Stomach (tissue), 19 donors: ENCODE measurements at places on chromosomes 3 and 15.
A peak's percentile ranks its signal among the peaks of the same experiment; 100 is the strongest.

DNA sequence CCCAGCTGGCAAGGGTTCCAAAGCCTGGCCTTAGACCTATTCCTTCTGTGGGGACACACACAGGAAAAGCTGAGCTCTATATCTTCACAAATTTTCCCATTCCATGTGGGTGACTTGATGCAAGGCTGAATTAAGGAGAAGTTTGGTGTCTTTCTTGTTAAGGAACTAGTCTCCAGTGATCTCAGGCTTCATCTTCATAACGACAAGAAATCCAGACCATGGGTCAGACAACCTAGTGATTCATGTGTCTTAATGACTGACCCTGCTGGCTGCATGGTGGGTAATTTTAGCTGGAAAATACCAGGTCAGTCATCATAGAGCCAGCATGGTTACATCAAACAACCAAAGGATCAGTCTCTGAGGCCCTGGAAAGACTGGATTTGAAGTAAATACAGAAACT, 112.7 kb upstream of the SLC4A7 start:
- no peaks in the 10 kb centered on the region for H3K36me3 ChIP-seq
- H3K27me3 ChIP-seq = no peaks in the 10 kb centered on the region
- no peak for DNase-seq
- H3K4me1 ChIP-seq = peaks cover 3% of the 10 kb centered on the region
- H3K27ac ChIP-seq = no peak overlapping the region

DNA sequence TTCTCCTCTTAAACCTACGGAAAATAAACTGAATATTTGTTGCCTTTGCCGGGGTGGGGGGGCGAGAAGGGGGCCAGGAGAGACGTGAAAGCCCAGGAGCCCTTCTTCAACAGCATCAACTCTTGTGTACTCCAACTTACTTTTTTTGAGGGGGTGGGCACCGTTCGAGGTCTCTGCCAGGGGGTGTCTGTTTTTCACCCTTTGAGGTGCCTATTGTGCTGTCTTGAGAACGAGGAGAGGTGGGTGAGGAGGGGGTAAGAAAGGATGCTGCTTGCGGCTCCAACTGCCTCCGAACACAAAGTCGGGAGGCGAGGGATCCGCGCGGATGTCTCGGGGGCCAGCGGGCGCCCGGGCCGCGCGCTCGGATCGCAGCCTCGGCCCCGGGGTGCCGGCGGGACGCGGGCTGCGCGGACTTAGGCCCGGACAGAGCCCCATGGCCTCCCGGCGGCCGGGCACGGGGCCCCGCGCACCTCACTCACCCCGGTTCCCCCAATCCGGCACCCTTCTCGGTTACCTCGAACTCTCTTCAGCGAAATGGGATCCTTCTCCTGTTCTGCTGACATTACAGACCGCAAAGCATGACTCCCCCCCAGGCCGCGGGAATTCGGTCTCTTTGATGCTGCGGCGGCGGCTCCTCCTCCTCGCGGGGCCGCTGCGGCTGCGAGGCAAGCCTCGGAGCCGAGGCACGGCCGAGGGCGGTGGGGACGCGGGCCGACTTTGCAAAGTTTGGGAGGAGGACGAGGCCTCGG, 650 bp downstream of the PYGO1 start:
- peaks cover 21% of the 10 kb centered on the region for H3K27me3 ChIP-seq
- peak overlapping the region; percentile 86 for H3K27ac ChIP-seq
- no peaks in the 10 kb centered on the region for H3K36me3 ChIP-seq
- peaks cover 26% of the 10 kb centered on the region for H3K4me1 ChIP-seq
- H3K4me3 ChIP-seq = peak overlapping the region; percentile 64

- no peak overlapping the region for H3K4me3 ChIP-seq
- DNase-seq = no peak
Measured at GRCh38 chr3:78130741-78131290, 1090.9 kb downstream of the ROBO2 start.

- DNase-seq = no peak
- H3K27ac ChIP-seq = no peak overlapping the region
- no peaks in the 10 kb centered on the region for H3K4me1 ChIP-seq
- H3K4me3 ChIP-seq = no peak overlapping the region
- no peaks in the 10 kb centered on the region for H3K27me3 ChIP-seq
Measured at GRCh38 chr15:26261413-26261812, 398.3 kb upstream of the ATP10A start.

DNA sequence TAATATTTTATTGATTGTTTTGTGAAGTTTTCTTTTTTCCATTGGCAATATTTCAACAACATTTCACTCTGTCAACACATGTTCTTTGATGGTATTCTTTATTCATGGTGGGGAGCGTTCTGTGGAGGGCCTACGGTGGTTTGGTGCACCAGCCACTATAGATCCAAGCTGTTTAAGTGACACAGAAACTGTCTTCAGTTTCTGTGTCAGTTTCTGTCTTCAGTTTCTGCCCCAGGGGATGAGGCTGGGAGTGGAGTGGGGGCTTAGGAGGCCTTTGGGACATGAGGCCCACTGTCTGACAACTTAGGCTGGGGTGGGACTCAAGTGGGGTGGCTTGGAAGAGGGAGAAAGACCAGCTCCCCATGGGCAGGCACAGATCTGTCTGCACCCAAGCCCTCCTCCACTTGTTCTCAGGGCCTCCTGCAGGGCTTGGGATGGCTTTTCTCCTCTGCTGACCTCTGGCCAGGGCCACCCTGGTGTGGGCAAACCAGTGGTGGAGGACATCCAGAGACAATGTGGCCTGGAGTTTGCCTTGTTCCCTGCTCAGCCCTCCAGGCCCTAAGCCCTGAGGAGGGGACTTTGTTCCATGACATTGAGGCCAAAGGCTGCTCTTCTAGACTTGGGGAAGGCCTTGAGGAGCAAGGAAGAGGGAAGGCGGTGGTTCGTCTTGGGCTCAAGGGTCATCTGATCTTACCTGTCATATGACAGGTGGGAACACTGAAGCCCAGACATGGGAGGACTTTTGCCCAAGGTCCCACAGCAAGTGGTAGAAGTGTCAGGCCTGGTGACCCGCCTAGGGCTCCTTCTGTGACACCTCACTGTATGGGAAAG, 60.3 kb upstream of the SMAD6 start:
- no peak overlapping the region for H3K27ac ChIP-seq
- no peaks in the 10 kb centered on the region for H3K27me3 ChIP-seq
- DNase-seq = no peak
- H3K4me3 ChIP-seq = no peak overlapping the region

- no peaks in the 10 kb centered on the region for H3K27me3 ChIP-seq
- H3K36me3 ChIP-seq = no peaks in the 10 kb centered on the region
- no peak overlapping the region for H3K4me3 ChIP-seq
- no peaks in the 10 kb centered on the region for H3K4me1 ChIP-seq
Measured at GRCh38 chr15:97955529-97955928, 5.0 kb upstream of the ARRDC4 start.

- DNase-seq = no peak
- H3K4me1 ChIP-seq = no peaks in the 10 kb centered on the region
- H3K36me3 ChIP-seq = peaks cover 56% of the 10 kb centered on the region
- H3K27me3 ChIP-seq = no peaks in the 10 kb centered on the region
Measured at GRCh38 chr15:99238849-99239248, 10.5 kb downstream of the TTC23 start.

- H3K27ac ChIP-seq = no peak overlapping the region
- H3K4me3 ChIP-seq = no peak overlapping the region
- no peak for DNase-seq
- H3K36me3 ChIP-seq = no peaks in the 10 kb centered on the region
- H3K27me3 ChIP-seq = no peaks in the 10 kb centered on the region
- H3K4me1 ChIP-seq = no peaks in the 10 kb centered on the region
Measured at GRCh38 chr15:100241572-100242482, 99.9 kb downstream of the ADAMTS17 start.

DNA sequence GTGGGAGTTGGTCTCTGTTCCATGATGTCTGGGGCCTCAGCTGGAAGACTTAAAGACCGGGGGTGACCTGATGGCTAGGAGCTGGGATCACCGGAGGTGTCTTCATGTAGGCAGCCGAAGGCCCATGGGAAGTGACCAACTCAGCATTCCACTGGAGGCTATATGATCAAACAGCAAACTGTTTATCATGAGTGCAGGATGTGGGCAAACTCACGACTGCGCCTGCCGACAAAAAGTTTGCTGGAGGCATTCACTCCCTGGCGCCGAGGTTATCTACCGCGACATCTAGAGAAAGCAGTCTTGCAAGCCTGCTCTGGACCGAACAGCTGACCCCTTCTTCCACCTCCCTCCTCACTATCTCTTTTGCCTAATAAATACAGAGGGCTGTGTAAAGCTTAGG, 62.7 kb upstream of the NR2C2 start:
- no peak for DNase-seq
- H3K4me1 ChIP-seq = peaks cover 13% of the 10 kb centered on the region
- no peak overlapping the region for H3K4me3 ChIP-seq
- no peaks in the 10 kb centered on the region for H3K27me3 ChIP-seq
- H3K27ac ChIP-seq = no peak overlapping the region

DNA sequence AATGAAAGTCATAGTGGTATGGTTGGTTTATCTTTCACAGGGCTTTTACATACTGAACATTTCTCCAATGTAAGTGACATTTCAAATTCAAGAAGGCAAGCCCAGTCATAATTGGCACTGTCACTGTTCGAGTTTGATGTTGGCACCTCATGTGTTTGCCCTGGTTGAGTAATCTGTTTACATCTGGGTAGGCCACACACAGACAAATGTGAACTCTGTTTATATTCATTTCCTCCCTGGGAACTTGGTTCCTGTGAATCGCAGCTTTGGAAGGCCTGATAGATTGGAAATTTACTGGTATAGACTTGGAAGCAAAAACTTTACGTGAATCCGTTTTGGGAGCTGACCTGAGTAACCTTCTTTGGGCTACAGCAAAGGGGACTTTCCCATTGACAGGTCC, 395.2 kb upstream of the AZI2 start:
- H3K36me3 ChIP-seq = no peaks in the 10 kb centered on the region
- peaks cover 7% of the 10 kb centered on the region for H3K4me1 ChIP-seq

DNA sequence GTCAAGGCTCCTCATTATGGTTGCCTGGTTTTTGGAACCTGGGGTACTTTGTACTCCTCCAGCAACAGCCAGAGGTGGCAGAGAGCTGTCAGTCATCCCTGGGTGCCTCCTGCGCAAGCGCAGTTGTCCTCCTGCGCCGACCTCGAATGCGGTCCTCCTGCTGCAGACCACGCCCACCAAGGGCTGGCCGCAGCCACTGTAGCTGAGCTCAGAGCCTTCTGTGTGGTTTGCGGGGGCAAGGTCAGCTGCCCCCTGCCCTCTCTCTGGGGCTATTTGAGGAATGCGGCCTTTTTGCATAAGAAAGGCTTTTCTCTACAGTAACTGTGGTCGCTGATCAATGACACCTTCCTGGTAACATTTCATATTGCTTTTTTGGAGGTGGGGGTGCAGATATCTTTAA, 131.3 kb upstream of the SNRPN start:
- H3K27ac ChIP-seq = no peak overlapping the region
- H3K27me3 ChIP-seq = peaks cover 11% of the 10 kb centered on the region
- H3K4me1 ChIP-seq = no peaks in the 10 kb centered on the region
- H3K4me3 ChIP-seq = no peak overlapping the region
- no peaks in the 10 kb centered on the region for H3K36me3 ChIP-seq
- DNase-seq = no peak

GRCh38 chr15:95591270-95591669, 739.2 kb upstream of the NR2F2 start:
- no peak for DNase-seq
- no peaks in the 10 kb centered on the region for H3K27me3 ChIP-seq
- no peak overlapping the region for H3K4me3 ChIP-seq
- H3K4me1 ChIP-seq = no peaks in the 10 kb centered on the region

- peak overlapping the region; percentile 97 for H3K27ac ChIP-seq
- H3K4me3 ChIP-seq = no peak overlapping the region
- no peaks in the 10 kb centered on the region for H3K36me3 ChIP-seq
- H3K4me1 ChIP-seq = peaks cover 88% of the 10 kb centered on the region
- no peak for DNase-seq
Measured at GRCh38 chr3:69095636-69096035, 10.9 kb downstream of the ARL6IP5 start.

DNA sequence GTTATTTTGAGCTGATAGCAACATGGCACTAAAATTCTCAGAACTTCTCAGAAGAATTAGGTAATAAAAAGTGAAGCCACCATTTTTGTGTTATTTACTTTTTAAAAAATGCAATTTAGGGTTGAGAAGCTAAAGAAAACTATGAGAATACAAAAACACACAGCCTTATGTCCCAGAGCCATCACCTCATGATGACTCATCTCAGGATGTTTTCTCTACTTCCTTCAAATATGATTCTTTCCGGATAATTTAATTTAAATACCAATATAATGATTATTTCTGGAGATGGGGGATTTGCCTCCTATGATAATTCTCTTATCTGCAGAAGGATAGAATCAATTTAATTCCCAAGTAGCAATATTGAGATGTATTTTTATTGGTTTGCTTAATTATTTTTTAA, 105.6 kb upstream of the BFSP2 start:
- no peaks in the 10 kb centered on the region for H3K27me3 ChIP-seq
- DNase-seq = no peak
- no peak overlapping the region for H3K4me3 ChIP-seq
- H3K27ac ChIP-seq = no peak overlapping the region
- H3K36me3 ChIP-seq = no peaks in the 10 kb centered on the region

- H3K4me1 ChIP-seq = peaks cover 9% of the 10 kb centered on the region
- peaks cover 31% of the 10 kb centered on the region for H3K27me3 ChIP-seq
- no peaks in the 10 kb centered on the region for H3K36me3 ChIP-seq
- peak; percentile 5 for DNase-seq
- H3K4me3 ChIP-seq = no peak overlapping the region
Measured at GRCh38 chr3:128551867-128552266, 58.9 kb upstream of the GATA2 start.

GRCh38 chr3:57951066-57951882, 56.9 kb upstream of the FLNB start:
- H3K27me3 ChIP-seq = no peaks in the 10 kb centered on the region
- peak overlapping the region; percentile 90 for H3K27ac ChIP-seq
- H3K4me1 ChIP-seq = peaks cover 31% of the 10 kb centered on the region
- peak; percentile 88 for DNase-seq
- H3K4me3 ChIP-seq = no peak overlapping the region

GRCh38 chr3:26590919-26591484, 31.6 kb upstream of the LRRC3B start:
- no peaks in the 10 kb centered on the region for H3K27me3 ChIP-seq
- H3K36me3 ChIP-seq = no peaks in the 10 kb centered on the region
- no peaks in the 10 kb centered on the region for H3K4me1 ChIP-seq
- no peak overlapping the region for H3K4me3 ChIP-seq
- no peak for DNase-seq

DNA sequence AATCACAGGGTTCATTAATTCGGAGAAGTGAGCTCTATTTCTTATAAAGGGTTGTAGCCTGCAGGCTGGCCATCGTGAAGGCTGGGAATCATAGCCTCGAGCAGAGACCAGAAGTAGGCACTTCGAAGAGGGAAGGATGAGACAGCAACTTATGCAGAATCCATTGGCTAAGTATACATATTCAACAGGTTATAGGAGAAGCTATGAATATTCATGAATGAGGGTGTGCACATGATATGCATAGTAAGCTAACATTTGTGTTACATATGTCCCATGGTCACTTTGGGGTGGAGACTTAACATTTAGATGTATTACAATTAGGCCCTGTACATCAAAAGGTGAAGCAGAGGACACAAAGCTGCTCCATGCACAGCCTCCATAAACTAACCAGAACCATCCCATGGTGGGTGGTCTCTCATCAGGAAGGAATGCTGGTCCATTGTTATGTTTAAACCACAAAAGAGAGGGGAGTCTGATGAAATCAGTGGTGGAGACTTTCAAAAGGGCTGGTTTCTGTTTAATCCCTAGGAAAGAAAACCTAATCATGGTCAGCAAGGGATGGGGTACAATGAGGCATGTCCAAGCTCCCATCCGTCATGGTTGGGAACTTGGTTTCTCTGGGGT, 80.8 kb upstream of the FHIT start:
- H3K36me3 ChIP-seq = no peaks in the 10 kb centered on the region
- no peak overlapping the region for H3K27ac ChIP-seq

- peaks cover 65% of the 10 kb centered on the region for H3K4me1 ChIP-seq
- peaks cover 28% of the 10 kb centered on the region for H3K36me3 ChIP-seq
- no peaks in the 10 kb centered on the region for H3K27me3 ChIP-seq
- peak overlapping the region; percentile 8 for H3K4me3 ChIP-seq
- peak; percentile 27 for DNase-seq
Measured at GRCh38 chr15:85750319-85751290, 44.1 kb downstream of the KLHL25 start.
